ENCODE measurements at places on chromosomes 11 and 22. TPM values are rescaled to one million over a fixed set of nuclear protein-coding genes. Genes with fewer than 3 reads are reported as not detected.

UBTFL1 gene
- total RNA-seq, result not detected

C11orf65 gene
- total RNA-seq, result 1.4 TPM

MRE11 gene
- total RNA-seq, result 44.2 TPM

MAPK8IP1 gene
- total RNA-seq, result 0.56 TPM

MOGAT2 gene
- not detected for total RNA-seq

FAT3 gene
- total RNA-seq, result not detected

C11orf87 gene
- not detected for total RNA-seq

SCN4B gene
- total RNA-seq, result not detected

RFPL3 gene
- total RNA-seq, result not detected

OR52I1 gene
- not detected for total RNA-seq

PRAME gene
- total RNA-seq, result not detected

GRIK4 gene
- not detected for total RNA-seq

FANCF gene
- total RNA-seq, result 16.4 TPM

LRRC10B gene
- not detected for total RNA-seq

Measured in activated CD4-positive, alpha-beta T cell treated with anti-CD3 and anti-CD28 coated beads, Interleukin-2, amount 10 ng/mL, durations not matched to agents 7 days and 5 days (primary cell).